GOT3 (cell line): ENCODE measurements at places on chromosomes 7 and 10.

GRCh38 chr7:140304191-140304799 is 94.0 kb downstream of the SLC37A3 start:
- no peak for DNase-seq

DNA sequence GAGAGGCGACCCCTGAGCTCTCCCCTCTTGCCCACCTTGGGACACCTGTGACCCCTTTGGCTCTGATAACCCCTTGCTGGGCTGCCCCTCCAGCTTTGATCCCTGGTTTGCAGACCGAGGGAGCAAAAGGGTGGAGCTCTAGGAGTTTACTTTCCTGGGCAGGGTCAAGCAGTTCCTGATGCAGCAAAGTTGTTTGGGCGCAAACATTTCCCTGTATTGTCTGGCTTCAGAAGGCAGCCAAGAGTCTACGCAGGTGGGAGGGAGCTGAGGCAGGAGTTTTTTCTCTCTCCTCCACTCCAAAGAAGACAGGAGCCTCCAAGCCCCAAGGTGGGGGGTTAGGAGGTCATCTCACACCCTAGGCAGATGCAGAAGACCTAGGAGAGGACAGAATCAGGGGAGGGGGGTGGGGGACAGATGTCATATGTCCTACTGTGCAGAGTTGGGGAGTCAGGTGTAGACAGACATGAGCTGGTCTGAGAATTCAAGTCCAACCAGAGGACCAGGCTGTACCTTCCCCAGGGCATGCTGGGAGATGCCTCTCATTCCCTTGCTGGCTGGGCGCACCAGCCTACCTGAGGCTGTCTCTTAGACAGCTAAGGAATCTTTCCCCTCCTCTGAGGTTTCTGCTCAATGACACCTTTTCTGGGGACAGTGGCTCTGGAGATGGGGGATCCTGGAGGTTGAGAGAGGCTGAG is 20.5 kb downstream of the TMEM270 start:
- DNase-seq: no peak

- no peak for DNase-seq
These were observed 1.2 kb upstream of the HOXA2 start for GRCh38 chr7:27103489-27104226.

DNA sequence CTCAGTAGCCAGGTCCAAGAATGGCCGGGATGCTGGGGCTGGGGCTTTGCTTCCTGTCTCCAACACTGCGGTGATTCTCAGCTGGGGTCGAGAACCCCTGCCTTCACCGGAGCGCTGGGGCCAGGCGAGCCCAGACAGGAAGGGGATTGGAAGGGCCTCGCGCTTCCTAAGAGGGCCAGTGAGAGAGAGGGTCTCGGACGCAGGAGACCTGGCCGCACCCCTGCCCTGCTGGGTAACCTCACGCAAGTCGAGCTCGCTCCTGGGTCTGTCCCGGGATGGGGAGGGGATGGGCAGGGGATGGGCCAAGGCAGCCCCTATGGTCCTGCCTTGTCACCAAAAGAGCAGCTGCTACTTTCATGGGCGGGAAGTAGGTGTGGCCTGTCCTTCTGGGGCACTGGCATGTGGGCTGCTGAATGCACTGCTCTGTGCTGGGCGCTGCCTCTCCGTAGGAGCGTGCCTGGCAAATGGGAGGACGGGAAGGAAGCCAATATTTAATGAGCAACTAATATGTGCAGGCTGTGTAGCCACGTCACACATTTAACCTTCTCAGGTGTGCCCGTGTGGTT is 20.0 kb downstream of the KCNK18 start:
- DNase-seq: no peak

DNA sequence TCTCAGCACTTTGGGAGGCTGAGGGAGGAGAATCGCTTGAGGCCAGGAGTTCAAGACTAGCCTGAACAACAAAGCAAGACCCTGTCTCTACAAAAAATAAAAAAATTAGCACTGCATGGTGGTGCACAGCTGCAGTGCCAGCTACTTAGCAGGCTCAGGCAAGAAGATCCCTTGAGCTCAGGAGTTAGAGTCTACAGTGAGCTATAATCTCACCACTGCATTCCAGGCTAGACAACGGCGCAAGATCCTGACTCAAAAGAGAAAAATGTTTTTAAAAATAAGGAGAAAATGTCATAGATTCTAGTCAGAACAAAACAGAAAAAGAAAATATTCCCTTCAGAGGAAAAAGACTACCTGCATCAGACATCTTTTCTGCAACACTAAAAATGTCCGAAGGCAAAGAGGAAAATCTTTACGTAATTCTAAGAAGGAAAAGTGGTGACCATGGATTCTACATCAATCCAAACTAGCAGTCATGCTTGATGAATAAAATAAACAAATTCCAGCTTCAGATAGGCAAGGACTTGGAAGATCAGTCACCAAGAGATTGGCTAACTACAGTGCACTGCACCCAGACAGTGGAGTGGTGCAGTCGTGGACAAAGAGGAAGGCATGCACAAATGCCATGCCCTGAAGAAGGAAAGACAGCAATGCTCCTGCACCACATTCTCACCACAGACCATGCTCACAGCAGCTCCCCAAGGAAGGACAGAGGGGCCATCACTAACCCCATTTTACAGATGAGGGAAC is 54.3 kb downstream of the ERCC6 start:
- no peak for DNase-seq

- DNase-seq: no peak
These were observed 64.9 kb upstream of the PALS2 start for GRCh38 chr7:24508316-24508715.
